Activated CD4-positive, alpha-beta T cell treated with anti-CD3 and anti-CD28 coated beads, Interleukin-2, amount 50 U/mL, for 4 hours (primary cell): ENCODE measurements at places on chromosomes 5 and 9.

GRCh38 chr9:119195521-119195920 lies 173.7 kb downstream of the BRINP1 start:
- no peak for DNase-seq

DNA sequence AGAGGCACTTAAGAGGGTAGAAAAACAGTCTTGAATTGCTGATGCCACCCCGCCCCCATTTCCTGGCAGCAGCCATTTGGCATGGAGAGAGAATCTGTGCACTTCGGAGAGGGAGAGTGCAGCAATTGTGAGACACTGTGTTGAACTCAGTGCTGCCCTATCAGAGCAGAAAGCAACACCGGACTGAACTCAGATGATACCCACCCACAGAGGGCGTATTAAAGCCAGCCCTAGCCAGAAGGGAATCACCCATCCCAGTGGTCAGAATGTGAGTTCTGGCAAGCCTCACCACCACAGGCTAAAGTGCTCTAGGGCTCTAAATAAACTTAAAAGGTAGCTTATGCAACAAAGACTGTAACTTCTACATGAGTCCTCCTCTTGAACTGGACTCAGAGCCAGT lies 88.4 kb upstream of the RGS7BP start:
- no peak for DNase-seq

- no peak for DNase-seq
These were observed 3.4 kb downstream of the NPM1 start for GRCh38 chr5:171390883-171391677.

- DNase-seq = no peak
These were observed 3.8 kb downstream of the ADRB2 start for GRCh38 chr5:148830211-148830610.

DNA sequence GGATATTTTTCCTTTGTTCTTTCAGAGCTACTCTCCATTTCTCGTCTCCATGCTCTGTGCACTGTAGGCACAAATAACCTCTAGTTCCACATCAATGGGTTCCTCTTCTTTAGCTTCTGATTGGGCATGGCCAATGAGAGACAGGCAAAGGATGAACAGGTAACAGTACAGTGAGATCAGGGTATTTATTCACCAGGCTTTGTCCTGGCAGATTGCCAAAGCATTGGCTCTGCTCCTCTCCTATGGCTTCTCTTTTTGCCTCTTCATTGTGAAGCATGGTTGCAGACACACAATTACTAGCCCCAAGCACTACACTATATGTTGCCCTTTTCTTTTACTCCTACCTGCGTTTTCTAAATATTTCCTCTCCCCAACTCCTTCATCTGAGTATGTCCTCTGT lies 215.1 kb upstream of the ARRDC3 start:
- no peak for DNase-seq

- DNase-seq = no peak
These were observed 285.4 kb downstream of the TMEM232 start for GRCh38 chr5:110441035-110441434.

DNA sequence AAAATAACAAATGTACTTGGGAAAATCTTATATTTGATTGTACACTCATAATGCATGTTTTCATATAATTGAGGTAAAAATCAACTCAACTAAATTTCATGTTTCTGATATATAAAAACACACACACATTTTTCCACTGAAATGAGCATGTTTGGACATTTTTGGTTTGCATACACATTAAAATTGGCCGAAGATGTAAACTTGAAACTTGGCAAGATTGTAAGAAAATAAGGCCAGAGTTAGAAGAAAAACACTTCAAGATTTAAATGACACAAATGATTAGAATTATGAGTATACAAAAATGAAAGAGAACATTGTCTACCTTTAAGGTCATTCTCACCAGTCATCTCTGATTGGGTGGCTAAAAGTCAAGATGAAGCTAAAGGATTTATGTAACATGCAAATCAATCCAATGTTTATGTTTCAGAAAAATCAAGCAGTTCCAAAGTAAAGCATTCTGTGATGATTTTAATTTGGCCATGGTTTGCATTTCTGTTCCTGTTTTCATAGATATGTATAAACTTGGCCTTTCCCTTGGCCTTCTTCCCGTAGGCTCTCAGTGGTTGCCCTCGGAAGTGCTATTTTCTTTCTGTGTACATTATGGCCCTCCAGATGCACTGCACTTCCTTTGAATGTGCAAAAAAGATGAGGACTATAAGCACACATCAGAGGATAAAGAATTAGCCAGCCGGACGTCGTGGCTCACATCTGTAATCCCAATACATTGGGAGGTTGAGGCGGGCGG lies 1105.4 kb upstream of the DMAC1 start:
- DNase-seq = no peak

- DNase-seq = no peak
These were observed 168.3 kb downstream of the PIK3R1 start for GRCh38 chr5:68383888-68384310.

- no peak for DNase-seq
These were observed 708.1 kb upstream of the RGMB start for GRCh38 chr5:98065261-98065909.

GRCh38 chr5:52703321-52703720 lies 84.4 kb upstream of the ITGA1 start:
- no peak for DNase-seq

DNA sequence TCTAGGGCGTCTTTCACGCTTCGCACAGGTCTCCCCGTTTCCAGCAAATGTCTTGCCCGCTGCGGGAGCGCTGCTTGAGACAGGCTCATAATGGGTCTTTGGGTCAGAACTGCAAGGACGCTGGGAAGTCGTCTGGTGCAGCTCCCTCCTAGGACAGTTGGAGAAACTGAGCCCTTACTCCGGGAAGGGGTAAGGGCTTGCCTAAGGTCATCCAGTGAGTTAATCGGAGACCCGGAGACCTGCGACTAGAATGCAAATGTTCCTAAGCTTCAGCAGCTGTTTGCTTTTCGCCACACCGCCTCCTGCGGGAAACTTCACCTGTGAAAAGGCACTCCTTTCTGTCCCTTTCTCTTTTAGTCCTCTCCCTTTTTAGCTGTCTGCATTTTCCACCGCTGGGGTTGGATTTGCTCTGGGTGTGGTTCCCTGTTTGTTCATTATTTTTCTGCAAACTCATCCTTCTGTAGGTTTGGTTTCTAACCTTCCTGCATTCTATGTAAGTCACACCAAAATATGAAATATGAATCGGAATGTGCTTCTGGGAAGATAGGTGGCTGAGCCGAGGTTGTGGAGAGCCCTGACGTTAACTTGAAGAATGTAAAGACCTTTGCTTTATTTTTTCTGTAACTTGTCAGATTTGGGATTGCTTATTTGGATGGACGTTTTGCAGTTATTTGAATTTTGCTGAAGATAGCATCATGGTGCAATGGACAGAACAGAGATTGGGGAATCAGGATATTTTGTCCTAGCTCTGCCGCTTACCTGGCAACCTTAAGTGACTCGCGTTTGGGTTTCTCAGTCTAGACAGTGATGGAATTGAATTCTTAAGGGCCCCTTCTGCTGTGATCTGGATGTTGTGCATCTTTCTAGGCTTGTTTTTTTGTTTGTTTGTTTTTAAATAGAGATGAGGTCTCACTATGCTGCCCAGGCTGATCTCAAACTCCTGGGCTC lies 909 bp downstream of the SLC36A1 start:
- DNase-seq = peak; percentile 4

DNA sequence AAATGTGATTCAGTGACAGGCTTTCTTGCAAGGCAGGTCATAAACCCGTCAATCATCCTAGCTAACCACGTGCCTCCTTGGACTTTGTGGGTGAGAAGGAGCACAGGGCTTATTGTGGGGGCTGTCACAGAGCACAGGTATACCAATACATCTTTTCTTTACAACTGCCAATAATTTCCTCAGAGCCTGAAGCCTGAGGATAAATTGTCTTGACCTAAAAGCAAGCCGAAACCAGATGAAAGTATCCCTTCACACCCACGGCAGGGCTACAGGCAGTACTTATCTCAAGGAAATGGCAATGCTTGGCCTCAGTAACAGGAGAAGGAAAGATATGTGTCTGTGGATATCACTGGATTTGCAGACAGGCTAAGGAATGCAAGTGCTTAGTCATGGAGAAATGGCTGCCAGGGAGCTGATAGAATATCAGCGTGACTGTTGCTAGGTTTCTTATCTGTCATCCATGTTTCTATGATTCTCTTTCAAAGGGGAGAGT lies 90.3 kb upstream of the ZNF366 start:
- no peak for DNase-seq

- DNase-seq = no peak
These were observed 12.8 kb downstream of the UBE2B start for GRCh38 chr5:134383980-134384697.

GRCh38 chr9:95752129-95752731 lies 123.3 kb upstream of the ERCC6L2 start:
- no peak for DNase-seq

DNA sequence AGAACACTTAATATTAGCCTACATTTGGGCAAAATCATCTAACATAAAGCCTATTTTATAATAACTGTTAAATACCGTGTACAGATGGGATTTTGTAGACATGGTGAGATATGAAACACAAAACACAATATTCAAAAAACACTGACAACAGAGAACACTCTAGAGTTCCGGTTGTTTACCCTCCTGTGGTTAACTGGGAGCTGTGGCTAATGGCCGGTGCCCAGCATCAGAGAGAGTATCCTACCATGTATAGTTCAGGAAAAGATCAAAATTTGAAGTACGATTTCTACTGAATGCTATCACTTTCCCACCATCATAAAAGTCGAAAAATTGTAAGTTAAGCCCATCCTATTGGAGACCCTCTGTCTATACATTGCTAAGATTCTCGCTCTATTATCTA lies 2.4 kb downstream of the CAMK4 start:
- no peak for DNase-seq

GRCh38 chr9:129838707-129839259 lies 3.5 kb downstream of the USP20 start:
- DNase-seq = no peak

DNA sequence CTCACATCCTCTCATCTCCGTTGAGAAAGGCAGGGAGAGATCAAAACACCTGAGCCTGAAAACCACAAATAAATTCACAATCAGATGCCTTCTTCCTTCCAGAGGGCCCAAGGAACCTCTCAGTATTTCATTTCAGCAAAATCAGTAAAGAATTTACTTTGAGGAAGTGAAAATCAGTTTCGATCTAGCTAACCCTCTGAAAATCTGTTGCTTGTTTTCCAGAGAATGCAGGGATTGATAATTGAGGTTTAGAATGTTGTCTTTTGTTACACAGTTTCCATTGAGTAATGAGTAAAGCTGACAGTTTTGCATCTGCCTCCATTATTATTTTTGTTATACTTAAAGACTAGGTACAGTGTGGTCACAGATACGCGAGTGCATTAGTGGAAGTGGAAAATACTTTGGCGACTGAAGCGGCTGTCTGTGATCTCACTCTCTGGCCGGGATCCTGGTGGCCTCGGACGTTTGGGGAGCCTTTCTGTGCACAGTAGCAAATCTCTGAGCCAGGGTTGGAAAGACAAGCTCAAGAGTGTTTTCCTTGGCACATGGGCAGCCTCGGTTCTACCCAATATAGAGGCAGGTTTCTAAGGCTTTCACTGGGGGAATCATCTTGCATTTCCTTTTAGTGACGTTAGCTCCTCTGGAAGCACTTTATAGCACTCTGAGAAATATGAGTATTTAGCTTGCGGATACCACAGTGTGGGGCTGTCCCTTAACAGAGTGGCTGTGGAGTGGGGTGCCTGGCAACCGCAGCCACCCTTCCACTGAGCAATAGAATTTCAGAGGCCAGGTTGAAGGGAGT lies 32.2 kb upstream of the ANGPTL2 start:
- no peak for DNase-seq

DNA sequence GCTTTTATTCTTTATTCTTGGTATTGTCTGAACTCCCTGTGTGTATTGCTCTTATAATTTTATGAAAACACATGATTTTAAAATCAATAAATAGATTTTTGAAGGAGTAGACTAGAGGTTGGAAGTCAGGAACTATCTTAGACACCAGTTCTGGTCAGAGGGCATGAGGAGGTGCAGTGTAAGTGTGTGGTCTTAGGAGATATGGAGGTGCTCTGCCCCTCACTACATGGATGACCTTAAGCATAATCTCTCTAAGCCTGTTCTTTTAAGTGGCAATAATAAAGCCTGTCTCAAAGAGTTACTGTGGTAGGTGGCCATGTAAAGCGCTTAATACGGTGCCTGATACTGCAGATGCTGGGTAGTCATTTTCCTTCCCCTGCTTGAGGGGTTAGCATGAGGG lies 34.0 kb downstream of the RPS23 start:
- DNase-seq = no peak

GRCh38 chr5:10555277-10555684 lies 8.6 kb upstream of the ANKRD33B start:
- no peak for DNase-seq

- no peak for DNase-seq
These were observed 500.1 kb downstream of the ENC1 start for GRCh38 chr5:74140409-74140808.

DNA sequence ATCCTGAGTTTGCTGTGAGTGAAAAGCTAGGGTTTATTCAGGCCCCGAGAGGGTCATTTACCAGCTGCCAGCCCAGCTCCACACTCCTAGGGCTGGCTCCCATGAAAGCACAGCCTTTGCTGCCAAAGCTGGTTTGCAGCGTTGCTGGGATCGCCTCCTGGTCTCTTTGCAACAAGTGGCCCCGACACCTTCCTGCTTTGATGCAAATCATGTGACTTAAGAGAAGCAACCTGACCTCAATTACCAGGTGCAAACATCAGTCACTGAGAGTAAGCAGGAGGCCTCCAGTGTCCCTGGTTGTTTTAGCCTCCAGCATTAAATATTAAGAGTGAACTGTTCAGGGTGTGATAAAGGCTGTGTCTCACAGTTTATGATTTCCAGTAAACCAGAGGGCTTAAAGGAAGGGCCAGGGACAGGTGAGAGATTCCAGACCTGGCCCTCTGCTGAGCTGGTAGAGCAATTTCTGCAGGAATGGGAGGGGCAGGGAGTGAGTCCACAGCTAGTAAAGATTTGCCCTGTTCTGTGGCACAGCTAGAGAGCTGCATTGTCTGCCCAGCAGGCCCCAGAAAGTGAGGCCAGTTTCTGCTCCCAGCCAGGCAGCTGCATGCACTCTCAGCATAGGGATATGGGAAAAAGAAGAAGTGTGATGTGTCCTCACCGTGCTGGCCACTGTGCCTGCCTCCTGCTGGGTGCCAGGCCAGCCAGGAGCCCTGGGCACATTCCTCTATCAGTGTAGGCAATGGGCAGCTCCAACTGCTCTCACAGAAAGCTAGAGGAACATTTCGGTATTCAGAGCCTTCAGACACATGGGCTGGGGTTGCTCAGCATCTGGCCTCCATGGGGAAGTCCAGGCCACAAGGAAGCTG lies 58.0 kb downstream of the SLC22A5 start:
- peak; percentile 64 for DNase-seq
